ENCODE measurements at places on chromosomes 5 and 9.

GRCh38 chr9:28105001-28105400 lies 531.7 kb upstream of the C9orf72 start:
- H3K4me1 ChIP-seq = no peaks in the 10 kb centered on the region
- H3K36me3 ChIP-seq = no peaks in the 10 kb centered on the region
- DNase-seq = no peak
- H3K4me3 ChIP-seq = no peak overlapping the region
- H3K27me3 ChIP-seq = no peaks in the 10 kb centered on the region

- H3K36me3 ChIP-seq = no peaks in the 10 kb centered on the region
- no peak for DNase-seq
- no peak overlapping the region for H3K4me3 ChIP-seq
- H3K27me3 ChIP-seq = no peaks in the 10 kb centered on the region
- peak overlapping the region; percentile 75 for H3K27ac ChIP-seq
Observed at GRCh38 chr9:124282442-124283227, 24.9 kb downstream of the NEK6 start.

DNA sequence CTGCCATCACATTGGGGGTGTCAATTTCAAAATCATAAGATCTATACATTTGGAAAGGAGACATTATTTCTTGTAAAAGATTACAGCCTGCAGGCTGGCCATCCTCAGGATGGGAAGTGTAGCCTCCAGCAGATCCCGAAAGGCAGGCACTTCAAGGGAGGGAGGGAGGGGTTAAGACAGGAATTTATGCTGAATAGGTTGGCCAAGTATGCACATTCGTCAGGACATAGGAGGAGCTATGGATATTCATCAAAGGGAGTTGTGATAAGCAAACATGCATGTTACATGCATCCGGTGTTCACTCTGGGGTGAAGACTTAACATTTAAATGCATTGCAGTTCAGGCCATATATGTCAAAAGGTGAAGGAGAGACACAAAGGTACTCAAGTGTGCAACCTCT lies 119.4 kb downstream of the CEP120 start:
- DNase-seq = no peak
- no peak overlapping the region for H3K4me3 ChIP-seq
- H3K27ac ChIP-seq = no peak overlapping the region
- H3K36me3 ChIP-seq = no peaks in the 10 kb centered on the region
- H3K27me3 ChIP-seq = no peaks in the 10 kb centered on the region

GRCh38 chr5:73436535-73437100 lies 12.0 kb downstream of the FOXD1 start:
- peaks cover 6% of the 10 kb centered on the region for H3K4me1 ChIP-seq
- peak overlapping the region; percentile 30 for H3K4me3 ChIP-seq
- no peak for DNase-seq
- peaks cover 22% of the 10 kb centered on the region for H3K27me3 ChIP-seq
- H3K36me3 ChIP-seq = no peaks in the 10 kb centered on the region

DNA sequence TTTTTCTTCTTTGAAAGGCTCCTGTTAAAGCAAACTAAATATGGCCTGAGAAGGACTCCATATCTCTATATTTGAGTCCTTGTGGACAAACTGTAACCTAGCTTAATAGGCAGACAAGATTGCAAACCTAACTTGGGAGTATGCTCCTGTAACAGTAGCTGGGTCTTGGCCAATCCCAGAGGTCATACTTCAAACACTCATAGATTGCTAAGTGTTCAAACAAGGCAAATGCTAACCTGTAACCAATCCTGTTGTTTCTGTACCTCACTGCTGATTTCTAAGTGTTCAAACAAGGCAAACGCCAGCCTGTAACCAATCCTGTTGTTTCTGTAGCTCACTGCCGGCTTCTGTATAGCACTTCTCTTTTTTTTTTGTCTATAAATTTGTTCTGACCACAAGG lies 50.6 kb upstream of the CLK4 start:
- peaks cover 4% of the 10 kb centered on the region for H3K4me1 ChIP-seq
- peaks cover 10% of the 10 kb centered on the region for H3K27me3 ChIP-seq
- no peak overlapping the region for H3K4me3 ChIP-seq
- no peaks in the 10 kb centered on the region for H3K36me3 ChIP-seq

DNA sequence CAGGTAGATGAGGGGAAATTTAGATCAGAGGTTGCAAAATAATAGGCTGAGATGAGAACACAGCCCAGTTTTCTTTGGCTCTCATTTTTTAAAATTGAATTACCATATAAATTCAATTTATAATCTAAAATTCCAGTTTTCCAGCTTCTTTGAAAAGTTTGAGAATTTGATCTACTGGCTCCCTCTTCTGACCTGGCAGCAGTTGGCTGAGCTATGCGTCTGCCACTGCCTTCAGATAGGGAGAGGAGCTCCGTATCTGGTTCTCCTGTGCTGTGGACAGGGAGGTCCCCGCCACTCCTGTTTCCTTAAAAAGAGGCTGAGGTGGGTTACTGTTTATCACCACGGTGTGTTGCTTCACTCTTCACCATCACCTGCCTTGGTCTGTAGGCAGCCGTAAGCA lies 103.7 kb downstream of the ARHGAP26 start:
- DNase-seq = no peak
- no peak overlapping the region for H3K27ac ChIP-seq
- H3K4me3 ChIP-seq = no peak overlapping the region

- H3K27me3 ChIP-seq = no peaks in the 10 kb centered on the region
- no peaks in the 10 kb centered on the region for H3K36me3 ChIP-seq
- DNase-seq = no peak
- no peak overlapping the region for H3K4me3 ChIP-seq
Observed at GRCh38 chr9:72581694-72582093, 60.3 kb downstream of the TMC1 start.

GRCh38 chr5:157778121-157778805 lies 34.8 kb downstream of the LSM11 start:
- no peaks in the 10 kb centered on the region for H3K4me1 ChIP-seq
- no peak for DNase-seq
- peaks cover 5% of the 10 kb centered on the region for H3K36me3 ChIP-seq
- no peaks in the 10 kb centered on the region for H3K27me3 ChIP-seq
- no peak overlapping the region for H3K4me3 ChIP-seq
- no peak overlapping the region for H3K27ac ChIP-seq

DNA sequence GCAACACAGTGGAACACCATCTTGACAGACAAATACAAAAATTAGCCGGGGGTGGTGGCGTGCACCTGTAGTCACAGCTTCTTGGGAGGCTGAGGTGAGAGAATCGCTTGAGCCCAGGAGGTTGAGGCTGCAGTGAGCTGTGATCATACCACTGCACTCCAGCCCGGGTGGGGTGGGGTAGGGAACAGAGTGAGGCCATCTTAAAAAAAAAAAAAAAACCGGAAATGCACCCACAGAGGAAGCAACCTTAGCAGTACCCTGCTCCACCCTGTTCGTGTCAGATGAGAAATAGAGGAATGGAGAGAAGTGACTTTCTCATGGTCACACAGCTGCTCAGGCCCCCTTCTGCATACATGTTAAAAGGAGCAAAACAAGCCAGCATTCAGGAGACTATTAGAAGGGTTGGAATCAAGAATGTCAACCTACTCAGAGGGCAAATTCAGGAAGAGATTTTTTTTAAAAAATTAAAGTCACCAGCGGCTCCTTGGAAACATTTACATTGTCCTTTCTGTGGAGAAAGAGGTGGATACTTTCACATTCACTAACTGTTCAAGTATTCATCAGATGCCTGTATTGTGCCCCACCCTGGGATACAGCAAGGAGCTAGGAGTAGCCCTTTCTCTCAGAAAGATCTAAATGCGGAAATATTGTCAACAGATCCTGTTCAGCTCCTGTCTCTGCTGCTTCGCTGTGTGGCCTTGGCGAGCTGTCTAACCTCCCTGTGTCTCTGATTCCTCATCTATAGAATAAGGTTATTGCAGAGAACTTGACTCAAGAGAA lies 41.0 kb downstream of the CYFIP2 start:
- no peaks in the 10 kb centered on the region for H3K36me3 ChIP-seq
- DNase-seq = no peak
- no peak overlapping the region for H3K27ac ChIP-seq

- no peak overlapping the region for H3K4me3 ChIP-seq
- no peak overlapping the region for H3K27ac ChIP-seq
- no peaks in the 10 kb centered on the region for H3K27me3 ChIP-seq
- H3K36me3 ChIP-seq = no peaks in the 10 kb centered on the region
- DNase-seq = no peak
- no peaks in the 10 kb centered on the region for H3K4me1 ChIP-seq
Observed at GRCh38 chr5:2371419-2371710, 380.1 kb downstream of the IRX2 start.

DNA sequence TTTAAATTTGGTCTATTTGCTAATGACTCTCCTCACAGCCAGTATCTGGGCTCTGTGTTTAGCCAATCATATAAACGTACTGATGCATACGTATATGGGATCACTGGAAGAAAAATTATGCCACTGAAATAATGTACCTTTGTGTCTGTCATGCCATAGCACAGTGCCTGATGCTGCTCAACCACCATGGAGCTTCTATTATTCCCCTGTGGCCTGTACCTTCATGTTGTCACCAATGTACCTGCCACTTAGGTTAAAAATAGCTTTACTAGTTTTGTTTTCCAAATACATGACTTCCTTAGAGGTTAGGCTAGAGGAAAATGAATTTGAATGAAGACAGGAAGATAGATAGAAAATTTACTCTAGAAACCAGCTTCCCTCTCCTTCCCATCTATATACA lies 34.6 kb downstream of the HACD4 start:
- H3K4me1 ChIP-seq = no peaks in the 10 kb centered on the region
- no peak for DNase-seq
- no peak overlapping the region for H3K27ac ChIP-seq
- H3K4me3 ChIP-seq = no peak overlapping the region

- peaks cover 7% of the 10 kb centered on the region for H3K4me1 ChIP-seq
- no peak overlapping the region for H3K4me3 ChIP-seq
- H3K36me3 ChIP-seq = no peaks in the 10 kb centered on the region
- no peak overlapping the region for H3K27ac ChIP-seq
- no peak for DNase-seq
Observed at GRCh38 chr5:146751781-146752401, 126.7 kb downstream of the PPP2R2B start.

GRCh38 chr9:19146441-19147024 lies 19.2 kb upstream of the PLIN2 start:
- no peaks in the 10 kb centered on the region for H3K36me3 ChIP-seq
- no peaks in the 10 kb centered on the region for H3K27me3 ChIP-seq
- no peak for DNase-seq
- H3K4me3 ChIP-seq = no peak overlapping the region
- H3K4me1 ChIP-seq = no peaks in the 10 kb centered on the region

- no peaks in the 10 kb centered on the region for H3K36me3 ChIP-seq
- H3K27ac ChIP-seq = peak overlapping the region; percentile 42
- no peak for DNase-seq
- H3K4me3 ChIP-seq = no peak overlapping the region
- no peaks in the 10 kb centered on the region for H3K27me3 ChIP-seq
- peaks cover 45% of the 10 kb centered on the region for H3K4me1 ChIP-seq
Observed at GRCh38 chr5:10705747-10706146, 55.3 kb downstream of the DAP start.

GRCh38 chr5:123882965-123883345 lies 371.0 kb downstream of the CSNK1G3 start:
- no peak overlapping the region for H3K4me3 ChIP-seq
- no peaks in the 10 kb centered on the region for H3K36me3 ChIP-seq
- H3K27ac ChIP-seq = no peak overlapping the region
- no peak for DNase-seq
- H3K4me1 ChIP-seq = no peaks in the 10 kb centered on the region

DNA sequence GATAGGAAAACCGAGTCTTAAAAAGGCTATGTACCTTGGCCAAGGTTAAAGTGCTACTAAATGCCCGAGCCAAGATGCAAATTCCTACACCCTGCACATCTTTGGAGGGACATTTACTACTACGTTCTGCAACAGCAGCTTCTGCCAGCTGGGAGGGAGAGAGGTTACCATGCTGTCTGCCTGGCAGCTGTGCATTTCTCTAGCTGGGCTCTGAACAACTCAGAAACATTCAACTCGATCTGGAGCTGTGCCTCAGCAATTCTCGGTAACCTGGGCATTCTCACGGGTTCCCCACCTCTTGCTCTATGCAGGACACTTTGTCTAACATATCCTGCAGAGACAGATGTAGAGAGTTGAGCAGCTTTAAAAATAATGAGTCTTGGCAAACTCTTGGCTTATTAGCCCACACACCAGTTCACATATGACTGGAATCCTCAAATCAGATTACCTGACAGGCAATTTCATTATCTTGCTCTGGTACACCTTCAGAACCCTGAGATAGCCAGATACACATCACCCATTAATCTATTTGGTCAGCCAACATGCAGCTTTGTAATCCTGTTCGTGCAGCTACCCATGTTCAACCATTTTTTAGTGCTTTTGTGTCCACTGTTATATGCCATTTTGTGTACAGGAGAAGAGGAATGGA lies 115.8 kb downstream of the EFNA5 start:
- H3K4me3 ChIP-seq = no peak overlapping the region
- no peaks in the 10 kb centered on the region for H3K36me3 ChIP-seq
- no peak overlapping the region for H3K27ac ChIP-seq
- H3K4me1 ChIP-seq = peaks cover 5% of the 10 kb centered on the region

DNA sequence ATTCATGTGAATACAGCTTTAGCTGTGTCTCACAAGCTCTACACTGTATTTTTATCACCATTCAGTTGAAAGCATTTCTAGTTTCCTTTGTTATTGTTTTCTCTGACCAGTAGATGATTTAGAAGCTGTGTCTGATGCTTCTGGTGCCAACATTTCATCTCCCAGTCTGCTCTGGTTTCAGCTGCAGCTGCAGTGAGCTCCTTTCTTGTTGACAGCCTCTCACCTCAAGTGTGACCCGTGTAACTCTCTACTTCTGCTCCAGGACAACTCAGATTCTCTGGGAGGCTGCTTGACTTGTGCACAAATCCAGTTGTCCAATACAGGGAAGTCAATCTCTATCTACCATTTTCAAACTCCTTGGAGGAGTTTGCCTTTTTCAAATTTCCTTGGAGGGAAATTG lies 504.8 kb downstream of the DIRAS2 start:
- H3K36me3 ChIP-seq = no peaks in the 10 kb centered on the region
- H3K27me3 ChIP-seq = peaks cover 4% of the 10 kb centered on the region
- H3K4me3 ChIP-seq = no peak overlapping the region
- no peak for DNase-seq
- no peaks in the 10 kb centered on the region for H3K4me1 ChIP-seq

GRCh38 chr9:128923493-128923883 lies 2.7 kb downstream of the PHYHD1 start:
- no peaks in the 10 kb centered on the region for H3K27me3 ChIP-seq
- H3K4me1 ChIP-seq = peaks cover 41% of the 10 kb centered on the region
- H3K36me3 ChIP-seq = no peaks in the 10 kb centered on the region
- peak overlapping the region; percentile 93 for H3K27ac ChIP-seq
- H3K4me3 ChIP-seq = no peak overlapping the region
- no peak for DNase-seq

All from esophagus squamous epithelium (tissue), 5 donors.